T-helper 2 cell (primary cell): ENCODE measurements at places on chromosomes 3 and 15.

DNA sequence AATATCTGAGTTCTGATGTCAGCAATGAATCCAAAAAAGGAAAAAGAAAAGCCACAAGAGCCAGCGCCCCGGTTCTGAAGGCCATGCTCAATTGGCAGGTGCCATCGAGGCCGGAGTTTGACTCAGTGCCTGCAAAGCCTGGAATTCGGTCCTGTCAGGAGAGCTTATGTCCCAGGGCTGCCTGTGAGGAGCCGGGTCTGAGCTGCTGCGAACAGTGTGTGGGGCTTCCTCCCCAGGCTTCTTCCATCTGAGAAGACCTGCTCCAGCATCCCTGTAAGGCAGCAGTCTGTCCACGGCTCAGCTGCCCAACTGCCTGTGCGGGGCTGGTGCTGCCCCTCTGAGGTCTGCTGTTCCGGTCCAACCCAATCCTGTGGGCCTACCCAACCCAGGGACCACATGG, 46.1 kb downstream of the ROPN1B start:
- DNase-seq, result no peak

GRCh38 chr3:43390255-43390588, 103.9 kb downstream of the SNRK start:
- DNase-seq, result no peak

GRCh38 chr3:98262046-98262445, 2.0 kb upstream of the OR5H6 start:
- no peak for DNase-seq

- no peak for DNase-seq
Measured at GRCh38 chr3:63521657-63522056, 130.8 kb upstream of the SNTN start.

- DNase-seq, result no peak
Measured at GRCh38 chr3:195261925-195262324, 9.0 kb downstream of the XXYLT1 start.

GRCh38 chr3:89246326-89246725, 138.9 kb downstream of the EPHA3 start:
- no peak for DNase-seq

- DNase-seq, result no peak
Measured at GRCh38 chr3:64445109-64445943, 220.1 kb upstream of the PRICKLE2 start.

DNA sequence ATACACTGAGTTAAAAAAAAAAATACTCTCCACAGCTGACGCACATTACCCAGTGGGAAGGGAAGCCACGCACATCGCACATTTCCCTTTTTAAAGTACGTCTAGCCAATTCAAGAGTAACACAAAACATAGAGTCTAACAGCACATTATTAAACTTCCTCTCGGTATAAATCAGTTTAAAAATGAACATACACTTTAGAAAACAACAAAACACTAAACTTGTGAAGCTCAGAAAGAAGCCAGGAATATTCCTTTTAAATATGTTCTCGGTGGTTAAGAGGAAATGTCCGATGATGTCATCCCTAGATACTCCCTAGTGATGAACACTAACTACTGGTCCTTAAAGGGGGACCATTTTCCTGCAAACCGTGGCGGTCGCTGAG, 721 bp downstream of the MYEF2 start:
- no peak for DNase-seq

DNA sequence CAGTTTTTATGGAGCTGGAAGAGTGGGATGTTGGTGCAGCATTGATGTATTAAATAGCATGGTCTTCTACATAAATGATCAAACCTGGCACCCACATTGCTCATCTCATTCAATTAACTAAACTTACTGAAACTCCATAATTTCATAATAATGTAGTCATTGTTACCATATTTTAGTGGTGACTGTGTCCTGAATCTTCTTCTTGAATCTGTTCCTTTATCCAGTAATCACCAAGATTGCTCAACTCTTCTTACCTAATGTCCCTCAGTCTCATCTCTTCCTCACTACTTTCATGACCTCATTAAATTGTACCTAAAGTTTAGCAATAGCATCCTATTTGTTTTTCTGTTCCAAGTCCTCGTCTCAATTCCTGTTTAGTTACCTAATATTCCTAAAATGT, 69.8 kb downstream of the FGF7 start:
- DNase-seq, result no peak

- DNase-seq, result peak; percentile 76
Measured at GRCh38 chr15:78225783-78226541, 8.4 kb downstream of the ACSBG1 start.

GRCh38 chr15:73982222-73982962, 9.7 kb downstream of the STOML1 start:
- DNase-seq, result no peak

DNA sequence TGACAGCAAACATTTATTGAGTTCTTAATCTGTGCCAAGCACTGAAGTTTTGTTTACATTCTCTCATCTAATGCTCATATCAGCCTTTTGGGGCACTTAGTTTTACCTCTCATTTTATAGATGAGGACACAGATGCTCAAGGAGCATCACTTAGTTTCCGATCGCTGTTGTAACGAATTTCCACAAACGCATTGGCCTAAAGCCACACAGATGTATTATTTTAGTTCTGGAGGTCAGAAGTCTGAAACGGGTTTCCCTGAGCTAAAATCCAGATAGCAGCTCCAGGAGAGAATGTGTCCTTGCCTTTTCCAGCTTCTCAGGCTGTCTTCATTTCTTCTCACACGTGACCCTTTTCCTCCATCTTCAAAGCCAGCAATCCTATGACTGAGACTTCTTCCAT, 11.1 kb downstream of the SEMA6D start:
- no peak for DNase-seq

GRCh38 chr3:153853163-153853562, 268.0 kb upstream of the ARHGEF26 start:
- no peak for DNase-seq

GRCh38 chr15:51842852-51843737, 13.6 kb downstream of the TMOD3 start:
- no peak for DNase-seq

DNA sequence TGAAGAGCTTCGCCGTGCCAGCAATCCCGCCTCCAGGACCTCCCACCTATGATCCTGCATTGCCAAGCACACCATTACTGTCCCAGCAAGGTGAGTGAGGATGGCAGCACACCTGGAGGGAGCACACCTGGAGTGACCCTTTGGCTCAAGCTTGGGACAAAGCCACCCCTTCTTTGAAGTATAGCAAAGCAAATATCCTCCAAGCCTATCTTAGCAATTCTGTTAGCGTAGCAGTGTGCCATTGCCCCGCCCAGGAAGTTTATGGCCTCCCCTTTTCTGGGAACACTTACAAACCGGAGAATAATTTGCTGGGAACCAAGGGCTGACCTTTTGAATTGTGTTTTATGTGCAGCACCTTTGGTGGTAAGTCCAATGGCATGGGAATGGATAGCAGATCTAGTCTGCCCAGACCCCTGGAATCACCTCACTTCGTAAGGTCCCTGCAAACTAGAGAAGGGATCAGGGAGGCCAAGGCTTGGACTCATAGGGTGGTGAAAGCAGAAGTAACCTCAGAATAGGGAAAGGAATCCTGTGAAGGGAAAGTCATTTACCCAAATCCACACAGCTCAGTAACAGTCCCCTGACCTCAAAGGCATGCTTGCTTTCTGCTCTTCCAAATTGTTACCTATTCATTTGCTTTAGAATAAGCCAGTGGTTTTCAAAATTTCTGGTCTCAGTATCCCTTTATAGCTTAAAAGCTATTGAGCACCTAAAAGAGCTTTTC, 70.1 kb downstream of the HCN4 start:
- DNase-seq, result no peak

- DNase-seq, result no peak
Measured at GRCh38 chr3:183330881-183331280, 77.8 kb downstream of the B3GNT5 start.

DNA sequence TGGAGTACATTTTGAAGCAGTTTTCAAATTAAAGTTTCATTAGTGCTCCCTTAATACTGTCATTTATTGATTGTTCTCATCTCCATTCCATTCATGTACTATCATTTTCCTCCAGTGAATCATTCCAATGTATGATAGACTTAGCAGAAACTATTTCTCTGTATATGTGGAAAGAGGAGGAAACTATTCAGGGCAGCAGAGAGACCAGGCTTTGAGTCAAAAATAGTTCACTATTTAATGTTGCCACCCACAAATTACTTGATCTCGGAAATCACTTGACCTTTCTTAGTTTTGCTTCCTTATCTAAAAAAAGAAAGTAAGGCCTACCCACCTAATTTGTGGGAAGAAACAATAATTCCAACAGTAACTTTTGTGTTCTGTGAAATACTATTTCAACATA, 610.5 kb upstream of the ZNF385D start:
- DNase-seq, result no peak

DNA sequence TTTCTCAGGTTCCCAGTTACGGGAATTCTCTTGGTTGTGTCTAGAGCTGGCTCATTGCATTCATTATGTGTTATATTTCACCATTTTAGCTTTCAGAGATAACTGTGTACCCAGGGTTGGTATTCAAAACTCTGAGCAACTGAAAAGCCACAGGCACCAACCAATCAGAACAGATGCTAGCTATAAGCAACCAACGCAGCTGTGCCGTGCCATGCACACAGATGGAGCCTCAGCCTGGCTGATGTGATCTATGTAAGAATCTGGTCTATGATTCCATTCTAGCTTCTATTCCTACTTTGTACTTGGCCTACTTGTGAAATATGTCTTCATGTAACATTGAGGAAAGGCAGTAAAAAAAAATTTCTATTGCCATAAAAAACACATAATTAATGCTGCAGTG, 95.0 kb upstream of the CCDC80 start:
- peak; percentile 41 for DNase-seq

DNA sequence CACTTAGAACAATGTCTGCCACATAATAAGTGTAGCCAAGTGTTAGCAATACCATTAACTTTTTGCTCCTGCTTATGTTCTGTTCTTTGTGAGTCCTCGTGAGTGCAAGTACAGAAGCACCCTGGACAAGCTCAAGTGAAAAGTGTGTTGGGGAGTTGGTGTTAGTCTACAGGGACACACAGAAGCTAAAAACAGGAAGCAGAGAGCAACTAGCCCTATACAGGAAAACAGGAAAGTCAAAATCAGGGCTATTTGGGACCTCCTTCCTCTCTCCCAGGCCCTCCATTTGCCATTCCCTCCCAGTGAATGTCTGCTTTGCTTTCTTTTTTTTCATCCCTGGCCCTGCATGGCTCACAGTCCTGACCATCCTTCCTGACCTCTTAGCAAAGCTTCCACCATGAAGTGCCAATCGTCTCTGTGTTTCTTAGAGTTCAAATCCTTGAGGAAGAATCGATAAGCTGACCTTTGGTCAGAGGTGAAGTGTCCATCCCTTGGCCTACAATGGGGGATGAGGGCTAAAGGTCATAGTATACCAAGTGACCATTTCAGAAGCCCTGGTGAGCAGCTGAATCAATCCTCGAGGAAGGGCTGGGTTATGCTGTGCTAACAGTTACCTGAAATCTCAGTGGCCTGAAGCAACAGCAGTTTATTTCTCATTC, 328.2 kb downstream of the SHQ1 start:
- DNase-seq, result no peak

- DNase-seq, result peak; percentile 75
Measured at GRCh38 chr15:29089731-29090616, 179.6 kb downstream of the NSMCE3 start.

GRCh38 chr3:154786724-154787123, 293.4 kb upstream of the MME start:
- DNase-seq, result no peak

GRCh38 chr3:161103776-161104385, 1.3 kb downstream of the B3GALNT1 start:
- no peak for DNase-seq

DNA sequence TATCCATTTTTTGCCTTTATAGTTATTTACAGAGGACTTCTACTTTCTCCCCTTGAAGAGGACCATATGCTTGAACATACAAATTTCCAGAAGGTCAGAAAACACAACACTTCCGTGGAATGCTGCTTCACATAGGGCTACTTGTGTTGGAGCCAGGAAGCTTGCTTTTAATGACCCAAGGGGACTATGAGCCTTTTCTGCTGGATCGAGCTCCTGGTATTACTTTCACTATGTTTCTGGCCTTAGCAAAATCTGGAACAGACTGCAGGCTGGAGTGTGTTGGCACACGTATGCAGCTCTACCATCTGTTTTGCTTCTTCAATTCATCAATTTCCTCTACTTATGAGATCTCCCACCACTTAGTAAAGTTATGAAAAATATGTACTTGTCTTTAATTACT, 69.3 kb upstream of the CBLB start:
- no peak for DNase-seq

DNA sequence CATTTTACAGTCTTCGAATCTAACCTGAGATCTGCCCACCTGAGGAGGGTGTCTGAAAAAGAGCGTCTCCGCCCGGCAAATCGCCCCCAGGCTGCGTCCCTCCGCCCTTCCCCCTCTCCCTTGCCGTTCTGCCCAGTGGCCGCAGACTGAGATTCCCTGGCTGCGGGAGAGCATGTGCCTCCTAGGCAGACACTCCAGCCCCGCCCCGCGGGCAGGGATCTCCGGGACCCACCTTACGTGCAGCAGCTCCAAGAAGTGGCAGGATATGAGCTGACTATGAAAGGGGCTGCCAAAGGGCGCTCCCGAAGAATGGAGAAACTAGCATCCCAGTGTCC, 2.7 kb upstream of the WNT5A start:
- DNase-seq, result no peak

GRCh38 chr3:185517387-185518130, 18.7 kb upstream of the TMEM41A start:
- DNase-seq, result no peak

- no peak for DNase-seq
Measured at GRCh38 chr15:93141371-93141794, 52.4 kb upstream of the RGMA start.

DNA sequence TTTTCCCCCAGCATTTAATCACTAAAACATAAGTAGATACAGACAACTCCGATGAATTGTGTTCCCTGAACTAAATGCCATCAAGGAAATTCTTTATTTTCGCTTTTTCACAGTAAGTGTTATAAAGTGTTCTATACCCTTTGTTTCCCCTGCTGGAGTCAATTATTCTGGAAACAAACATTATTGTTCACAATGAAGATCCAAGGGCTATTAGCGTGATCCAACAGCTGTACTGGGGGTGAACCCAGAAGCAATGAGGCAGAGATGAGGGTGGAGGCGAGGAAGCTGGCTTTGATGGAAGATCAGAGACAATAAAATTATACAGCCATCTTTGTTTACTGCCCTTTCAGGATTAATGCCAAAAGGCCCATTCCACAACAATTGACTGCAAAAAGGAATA, 250.3 kb upstream of the IGF1R start:
- DNase-seq, result no peak

DNA sequence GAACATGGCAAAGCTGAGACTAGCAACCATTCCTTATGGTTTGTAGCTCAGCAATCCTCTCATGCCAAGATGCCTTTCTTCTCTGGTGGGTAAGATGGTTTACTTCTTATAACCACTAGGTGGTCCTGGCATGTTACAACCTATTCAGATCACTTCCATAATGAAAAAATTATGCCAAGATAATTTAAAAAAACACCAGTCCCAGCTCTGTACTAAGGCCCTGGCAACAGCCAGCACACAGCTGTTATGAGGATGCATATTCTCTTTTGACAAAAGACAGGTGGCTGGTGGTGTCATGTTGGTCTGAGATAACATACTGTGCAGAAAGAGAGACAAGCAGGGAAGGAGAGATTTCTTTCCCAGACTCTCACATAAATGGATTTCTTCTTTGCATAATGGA, 65.7 kb upstream of the FRMD4B start:
- no peak for DNase-seq

- no peak for DNase-seq
Measured at GRCh38 chr3:123782488-123782887, 101.6 kb downstream of the MYLK start.

- DNase-seq, result no peak
Measured at GRCh38 chr3:15754047-15754446, 43.7 kb downstream of the ANKRD28 start.

- DNase-seq, result no peak
Measured at GRCh38 chr15:49301562-49301961, 121.5 kb upstream of the FGF7 start.

- DNase-seq, result no peak
Measured at GRCh38 chr3:46889381-46890110, 12.0 kb downstream of the PTH1R start.
